ENCODE measurements at places on chromosomes 7 and 10.

GRCh38 chr7:19143881-19144574 is 1.2 kb downstream of the FERD3L start:
- DNase-seq: no peak

DNA sequence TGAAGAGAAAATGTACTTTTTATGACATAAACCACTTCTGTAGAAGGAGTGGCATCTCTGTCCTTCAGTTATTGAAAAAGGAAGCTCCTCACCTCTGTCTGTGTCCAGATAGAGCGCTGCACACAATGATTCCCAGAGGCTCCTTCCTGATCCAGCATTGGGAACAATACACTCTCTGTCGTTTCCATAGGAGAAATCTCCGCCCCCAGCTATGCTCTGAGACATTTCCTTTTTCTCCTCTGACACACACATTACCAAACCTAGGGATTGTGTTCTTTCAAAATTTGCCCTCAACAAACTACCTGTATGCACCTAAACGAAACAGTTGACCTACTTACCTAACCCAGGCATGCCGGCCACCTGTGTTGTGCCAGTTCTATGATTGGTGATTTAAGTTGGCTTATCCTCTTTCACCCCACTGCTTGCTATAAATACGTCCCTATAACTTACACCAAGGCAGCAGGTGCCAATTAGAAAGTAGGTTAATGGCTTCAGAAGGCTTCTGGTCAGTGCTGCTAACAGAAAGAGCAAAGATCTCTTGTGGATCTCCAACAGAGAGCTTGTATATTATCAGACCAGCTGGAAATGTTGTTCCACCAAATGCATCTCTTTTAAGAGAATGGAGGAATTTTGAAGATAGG is 140.1 kb upstream of the JCAD start:
- DNase-seq: no peak

DNA sequence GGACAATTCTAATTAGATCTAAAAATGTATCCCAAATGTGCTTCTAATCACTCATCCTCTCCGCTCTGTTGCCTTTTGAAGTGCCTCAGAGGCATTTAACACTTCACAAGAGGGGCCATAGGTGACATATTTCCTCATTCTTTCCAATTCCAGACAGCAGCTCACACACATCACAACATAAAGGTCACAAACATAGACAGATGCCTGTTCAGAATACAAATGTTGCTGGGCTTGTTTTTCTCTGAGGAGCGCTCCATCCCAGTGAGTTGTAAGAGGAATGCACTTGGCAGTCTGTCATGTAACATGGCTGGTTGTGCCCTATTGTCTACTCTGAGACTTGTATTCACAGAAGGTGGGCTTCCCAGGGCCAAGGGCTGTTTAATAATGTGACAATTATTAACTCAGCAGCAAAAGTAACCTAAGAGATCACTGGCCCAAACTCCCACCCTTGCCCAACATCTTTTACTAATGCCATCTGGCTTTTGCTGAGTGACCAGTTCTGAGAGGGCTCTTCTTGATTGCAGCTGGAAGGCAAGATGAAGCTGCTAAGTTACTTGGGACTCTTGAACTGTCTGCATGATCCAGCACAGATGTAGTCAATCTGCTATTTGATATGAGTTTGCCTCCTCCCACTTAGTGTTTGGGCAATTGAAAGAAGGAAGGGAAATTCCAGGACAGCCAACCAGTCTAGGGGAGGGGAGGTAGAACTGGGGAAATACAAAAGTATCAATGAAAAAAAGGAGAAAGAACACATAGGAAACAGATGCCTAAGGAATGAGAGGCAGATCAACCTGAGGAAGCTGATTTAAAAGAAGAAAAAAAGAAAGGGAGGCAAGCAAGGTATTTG is 13.6 kb downstream of the PON2 start:
- no peak for DNase-seq

- DNase-seq: no peak
Measured at GRCh38 chr10:74921744-74922143, 95.3 kb downstream of the KAT6B start.

DNA sequence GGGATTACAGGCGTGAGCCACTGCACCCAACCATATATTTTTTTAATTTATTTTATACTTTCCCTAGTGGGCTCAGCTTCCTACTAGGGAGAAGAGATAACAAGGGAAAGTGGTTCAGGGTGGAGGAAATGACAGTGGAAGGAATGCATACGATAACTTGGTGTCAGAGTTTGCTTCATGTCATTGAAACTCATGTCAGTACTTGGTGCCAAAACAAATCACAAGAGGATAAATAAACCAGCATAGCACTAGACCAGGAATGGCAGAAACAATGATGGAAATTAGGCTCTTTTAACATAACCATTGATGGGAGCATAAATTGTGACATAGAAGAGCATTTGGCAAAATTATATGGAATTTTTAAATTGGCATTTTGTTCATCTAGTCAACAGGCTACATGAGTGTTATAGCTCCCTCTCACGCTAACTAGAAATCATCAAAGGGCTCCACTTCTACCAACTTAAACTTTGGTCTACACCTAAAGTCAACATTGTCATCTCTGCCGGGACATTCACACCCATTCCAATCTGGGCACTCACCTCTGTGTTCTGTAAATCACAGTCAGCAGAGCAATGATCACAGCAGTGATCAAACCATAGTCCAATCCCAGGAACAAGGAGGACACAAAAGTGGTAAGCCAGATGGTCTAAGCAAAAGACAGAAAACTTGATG is 41.2 kb downstream of the PSMC2 start:
- DNase-seq: no peak

DNA sequence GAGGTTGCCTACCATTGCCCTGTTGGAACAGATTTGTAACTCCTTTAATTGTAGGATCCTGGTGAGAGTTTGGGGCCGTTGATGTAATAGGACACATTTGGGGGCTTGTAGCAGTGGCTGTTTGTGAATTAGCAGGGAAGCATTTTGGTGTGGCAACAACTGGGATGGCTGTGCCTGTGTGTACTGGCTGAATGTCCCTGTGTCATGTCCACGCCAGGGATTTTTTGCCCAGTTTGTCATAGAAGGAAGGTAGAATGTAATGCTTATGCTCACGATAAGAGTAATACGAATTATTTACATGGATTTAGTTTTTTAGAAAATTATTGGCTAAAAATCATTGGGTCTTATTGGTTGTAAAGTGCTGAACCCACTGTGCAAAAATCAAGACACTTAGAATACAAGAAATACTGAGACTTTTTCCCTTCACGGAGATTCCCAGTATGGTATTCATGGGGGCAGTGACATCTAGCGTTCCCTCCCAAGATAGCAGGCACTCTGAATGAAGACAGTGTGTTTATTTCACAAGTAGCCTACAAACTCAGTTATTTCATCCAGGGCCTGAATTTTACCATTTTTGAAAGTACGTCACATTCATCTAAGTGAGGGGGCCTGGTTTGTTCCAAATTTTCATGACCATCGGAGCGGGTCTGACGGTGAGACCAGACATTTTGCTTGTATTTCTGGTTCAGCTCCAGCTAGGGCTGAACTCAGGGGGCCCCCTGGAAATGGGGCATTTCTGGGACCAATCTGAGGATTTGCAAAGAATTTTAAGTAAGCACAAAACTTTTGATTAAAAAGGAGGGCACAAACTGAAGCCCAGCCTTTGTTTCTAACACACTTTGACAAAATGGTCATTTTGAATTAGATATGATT is 74.7 kb downstream of the CACNB2 start:
- no peak for DNase-seq

- no peak for DNase-seq
Measured at GRCh38 chr10:21479570-21480315, 45.7 kb downstream of the SKIDA1 start.

GRCh38 chr10:98028168-98028770 is 2.2 kb downstream of the CRTAC1 start:
- DNase-seq: peak; percentile 34

GRCh38 chr10:118239236-118239630 is 102.9 kb downstream of the FAM204A start:
- DNase-seq: no peak

GRCh38 chr10:10777723-10778122 is 239.9 kb upstream of the CELF2 start:
- no peak for DNase-seq

DNA sequence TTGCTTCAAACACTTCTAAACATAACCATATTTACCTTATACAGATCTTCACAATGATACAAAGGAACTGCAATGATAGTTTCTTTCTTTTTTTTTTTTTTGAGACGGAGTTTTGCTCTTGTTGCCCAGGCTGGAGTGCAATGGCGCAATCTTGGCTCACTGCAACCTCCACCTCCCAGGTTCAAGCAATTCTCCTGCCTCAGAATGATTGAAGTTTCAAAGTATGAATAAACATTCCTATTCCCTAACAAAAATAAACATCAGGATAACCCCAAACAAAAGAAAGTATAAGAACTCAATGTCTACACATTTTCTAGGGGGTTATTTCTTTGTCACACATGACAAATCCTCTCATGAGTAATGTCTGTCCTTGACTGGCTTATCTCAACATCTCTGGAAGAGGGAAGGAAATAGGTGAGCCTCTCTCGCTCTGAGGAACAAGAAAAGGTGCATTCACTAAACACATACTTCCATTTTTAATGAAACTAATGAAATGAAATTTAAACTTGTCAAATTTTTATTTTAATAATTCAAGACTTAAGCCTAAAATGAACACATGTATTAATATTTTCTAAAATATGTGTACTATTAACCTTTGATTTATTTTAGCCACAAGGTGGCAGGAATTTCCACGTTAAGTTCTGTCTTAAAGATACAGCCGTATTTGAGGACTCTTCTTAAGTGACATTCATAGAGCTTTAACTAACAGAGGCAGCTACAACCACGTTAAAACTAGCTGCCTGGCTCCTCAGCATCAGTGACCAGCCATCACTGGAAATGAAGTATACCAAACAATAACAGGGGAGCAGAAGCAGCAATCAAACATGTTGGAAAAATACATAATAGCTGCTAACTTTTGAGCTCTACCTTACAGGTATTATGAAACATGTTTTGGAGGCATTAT is 58.3 kb downstream of the MALSU1 start:
- no peak for DNase-seq

- no peak for DNase-seq
Measured at GRCh38 chr7:37174460-37174859, 274.2 kb downstream of the ELMO1 start.

GRCh38 chr7:47957156-47957555 is 8.9 kb upstream of the PKD1L1 start:
- DNase-seq: no peak

DNA sequence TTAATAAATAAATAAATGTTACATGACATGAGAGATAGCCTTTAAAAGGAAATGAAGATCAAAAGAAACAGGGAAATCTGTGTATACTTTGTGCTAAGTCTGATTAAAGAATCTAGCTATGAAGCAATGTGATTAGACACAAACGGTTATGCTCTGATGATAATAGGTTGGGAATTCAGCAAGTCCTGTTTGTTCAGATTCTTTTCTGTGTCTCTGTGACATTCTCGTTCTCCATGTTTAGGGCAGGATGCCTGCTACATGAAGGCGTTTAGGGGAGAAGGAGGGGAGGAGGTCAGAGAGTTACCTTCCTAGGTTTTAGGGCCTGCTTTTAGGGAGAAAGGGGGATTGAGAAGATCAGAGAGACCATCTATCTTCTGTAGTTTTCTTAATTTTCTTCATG is 555.3 kb downstream of the DNAJB9 start:
- DNase-seq: no peak

- no peak for DNase-seq
Measured at GRCh38 chr10:91709394-91709798, 76.5 kb upstream of the PPP1R3C start.

- DNase-seq: no peak
Measured at GRCh38 chr10:98367604-98368451, 47.2 kb downstream of the PYROXD2 start.

DNA sequence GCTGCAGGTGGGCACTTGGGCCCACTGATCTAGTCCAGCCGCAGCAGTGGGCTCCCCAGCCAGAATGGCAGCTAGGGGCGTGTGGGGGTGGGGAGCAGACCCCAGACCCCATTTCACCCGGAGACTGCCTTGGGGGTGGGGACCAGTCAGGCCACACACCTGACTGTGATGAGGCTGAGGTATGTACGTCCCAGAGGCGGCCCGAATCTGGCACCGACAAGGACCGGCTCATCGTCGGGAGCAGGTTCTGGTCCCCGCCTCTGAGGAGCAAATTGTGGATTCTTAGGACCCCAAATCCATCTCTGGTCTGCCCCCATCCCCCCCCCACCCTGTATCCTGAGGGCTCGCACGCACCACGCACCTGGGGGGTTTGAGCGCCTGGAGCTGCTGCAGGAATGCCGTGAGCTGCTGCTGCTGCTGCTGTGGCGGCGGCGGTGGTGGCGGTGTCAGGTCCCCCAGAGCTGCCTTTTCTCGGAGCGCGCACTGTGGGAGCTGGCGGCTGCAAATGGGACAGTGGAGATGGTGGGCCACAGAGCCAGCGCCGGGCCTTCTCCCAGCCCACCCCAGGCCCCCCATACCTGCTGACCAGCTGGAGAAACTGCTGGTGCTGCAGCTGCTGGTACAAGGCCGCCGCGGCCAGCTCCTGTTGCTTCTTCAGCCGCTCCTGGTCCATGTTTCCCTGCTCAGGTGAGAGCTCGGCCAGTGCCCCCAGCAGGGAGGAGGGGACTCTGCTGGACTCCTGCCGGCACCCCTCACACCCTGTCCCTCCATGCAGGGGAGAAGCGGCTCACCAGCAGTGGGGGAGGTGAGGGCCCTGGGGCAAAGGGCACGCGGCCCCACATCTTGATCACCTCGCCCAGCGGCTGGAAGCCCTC is 10.2 kb downstream of the GIGYF1 start:
- no peak for DNase-seq

GRCh38 chr10:78063236-78063635 is 29.6 kb downstream of the RPS24 start:
- no peak for DNase-seq

- DNase-seq: no peak
Measured at GRCh38 chr10:58013406-58013805, 254.3 kb downstream of the IPMK start.

GRCh38 chr10:106795619-106796018 is 368.9 kb downstream of the SORCS1 start:
- DNase-seq: no peak

GRCh38 chr7:77993838-77994237 is 195.3 kb downstream of the PHTF2 start:
- DNase-seq: no peak

- no peak for DNase-seq
Measured at GRCh38 chr10:45423976-45424499, 50.0 kb downstream of the ALOX5 start.

- DNase-seq: no peak
Measured at GRCh38 chr7:96400518-96400917, 78.6 kb upstream of the SLC25A13 start.

DNA sequence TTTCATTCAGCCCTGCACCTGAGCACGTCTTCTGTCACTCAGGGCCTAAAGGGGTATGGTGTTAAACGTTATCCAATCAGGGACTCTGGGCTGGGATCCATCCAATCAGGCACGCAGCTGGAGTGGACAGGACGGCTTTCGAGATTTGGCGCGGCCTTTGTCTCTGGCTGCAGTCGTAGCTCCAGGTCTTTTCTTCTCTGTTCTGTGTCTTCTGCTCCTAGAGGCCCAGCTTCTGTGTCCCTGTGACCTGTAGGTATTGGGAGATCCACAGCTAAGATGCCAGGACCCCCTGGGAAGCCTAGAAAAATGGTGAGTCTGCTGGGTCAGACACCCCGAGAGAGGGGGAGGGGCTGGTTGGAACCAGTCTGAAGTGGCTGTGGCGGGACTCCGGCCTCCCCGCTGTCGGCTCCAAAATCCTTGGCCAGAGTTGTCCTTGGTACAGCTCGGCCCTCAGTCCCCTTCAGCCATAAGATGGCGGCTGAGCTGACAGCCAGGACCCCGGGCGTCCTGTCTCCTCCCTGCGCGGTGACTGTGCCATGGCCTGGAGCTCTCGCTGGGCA is 11.7 kb upstream of the ZNF680 start:
- DNase-seq: no peak

Measured in activated T-cell treated with anti-CD3 and anti-CD28 coated beads for 24 hours (primary cell).